ENCODE measurements at places on chromosomes 6 and 20.

- no peak for DNase-seq
Observed at GRCh38 chr6:72977114-72977513, 248.2 kb downstream of the KHDC1L start.

DNA sequence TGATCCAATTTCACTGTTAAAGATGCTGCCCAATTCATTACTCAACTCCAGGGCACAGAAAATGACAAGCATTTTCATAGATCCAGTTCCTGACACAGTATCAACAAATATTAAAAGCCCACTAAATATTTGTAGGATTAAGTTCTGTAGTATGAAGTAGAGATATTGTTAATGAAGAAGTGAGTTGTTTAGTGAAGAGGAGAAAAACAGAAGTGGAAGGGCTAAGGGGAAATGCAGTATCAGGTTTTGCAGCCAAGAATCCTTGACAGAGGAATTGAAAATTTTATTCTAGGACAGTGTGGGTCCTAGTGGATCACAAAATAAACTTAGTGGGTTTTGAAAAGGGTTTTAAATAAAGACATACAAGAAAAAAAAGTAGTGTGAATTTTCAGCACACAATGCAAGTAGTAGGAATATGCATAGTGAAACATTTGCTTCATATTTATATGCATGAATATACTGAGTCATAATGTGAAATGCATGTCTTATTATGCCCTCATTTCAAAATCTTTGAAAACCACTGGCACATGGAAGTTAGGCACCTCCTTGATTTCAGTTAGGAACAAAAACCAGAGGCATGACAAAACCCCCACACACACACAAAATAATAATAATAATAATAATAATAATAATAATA lies 338.6 kb downstream of the KHDRBS2 start:
- DNase-seq = no peak

GRCh38 chr6:92911301-92911700 lies 508.1 kb downstream of the EPHA7 start:
- DNase-seq = no peak

- DNase-seq = no peak
Observed at GRCh38 chr6:144721232-144721631, 436.1 kb downstream of the UTRN start.

DNA sequence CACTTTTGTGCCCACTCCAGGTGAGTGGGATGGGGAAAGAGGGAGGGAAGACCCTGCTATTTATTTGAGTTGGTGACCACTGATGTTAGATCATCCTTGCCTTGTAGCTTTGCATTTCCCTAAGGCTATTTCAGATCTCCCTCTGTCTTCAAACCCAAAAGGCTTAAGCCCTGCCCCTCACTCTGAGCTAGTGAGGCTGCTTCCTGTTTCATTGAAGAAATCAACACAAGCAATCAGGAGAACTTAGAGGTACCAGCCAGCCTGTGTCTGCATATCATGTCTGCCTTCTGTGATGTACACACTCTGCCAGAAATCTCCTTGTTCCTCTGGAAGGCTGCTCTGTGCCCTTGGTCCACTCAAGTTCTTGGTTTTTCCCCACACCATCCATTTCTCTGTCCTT lies 135.3 kb downstream of the ARID1B start:
- DNase-seq = no peak

- DNase-seq = no peak
Observed at GRCh38 chr6:44497807-44498206, 110.3 kb downstream of the CDC5L start.

DNA sequence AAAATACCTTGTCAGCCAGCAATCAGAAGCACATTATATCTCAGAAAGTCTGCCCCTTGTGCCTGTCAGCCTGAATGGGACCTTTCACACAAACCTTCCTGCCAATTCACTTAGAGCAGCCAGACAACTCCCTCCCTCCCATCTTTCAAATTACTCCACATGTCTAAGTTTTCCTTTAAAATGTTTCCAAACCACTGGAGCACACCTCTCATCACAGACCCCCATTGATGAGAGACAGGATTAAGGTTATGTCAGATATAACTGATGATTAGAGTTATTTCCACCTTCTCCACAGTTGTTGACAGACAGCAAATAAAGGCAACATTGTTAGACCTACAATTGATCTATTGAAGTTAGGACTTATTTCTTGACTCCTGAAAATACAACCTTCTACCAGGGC lies 408.4 kb downstream of the PLCB1 start:
- DNase-seq = no peak

- DNase-seq = no peak
Observed at GRCh38 chr20:62409086-62409853, 2.2 kb upstream of the CABLES2 start.

DNA sequence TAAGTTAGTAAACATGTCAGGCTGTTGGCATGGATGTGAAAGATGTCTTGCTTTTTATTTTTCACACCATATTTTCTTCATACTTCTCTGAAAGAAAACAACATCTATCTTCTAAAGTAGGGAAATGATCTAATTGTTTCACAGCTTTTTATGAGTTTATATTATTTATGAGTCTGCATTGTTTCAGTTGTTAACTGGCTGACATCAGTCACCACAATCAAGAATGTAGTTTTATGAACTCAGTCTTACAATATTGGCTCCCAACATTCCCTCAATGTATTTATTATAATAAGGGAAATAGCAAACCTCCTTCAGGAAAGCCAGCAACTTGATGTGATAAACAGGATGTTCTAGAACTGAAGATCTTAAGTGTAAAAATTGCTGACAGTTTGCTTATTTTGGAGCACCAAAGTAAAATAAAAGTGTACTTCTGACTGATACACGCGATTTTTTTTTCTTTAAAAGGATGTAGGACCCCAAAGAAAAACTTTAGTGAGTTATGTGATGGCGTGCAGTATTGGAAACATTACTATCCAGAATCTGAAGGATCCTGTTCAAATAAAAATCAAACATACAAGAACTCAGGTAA lies 106.0 kb downstream of the ADGRG6 start:
- no peak for DNase-seq

- DNase-seq = no peak
Observed at GRCh38 chr6:147081076-147081609, 123.1 kb upstream of the STXBP5 start.

- DNase-seq = no peak
Observed at GRCh38 chr6:75283907-75284631, 523 bp downstream of the TMEM30A start.

- no peak for DNase-seq
Observed at GRCh38 chr6:37982317-37982716, 162.8 kb downstream of the ZFAND3 start.

DNA sequence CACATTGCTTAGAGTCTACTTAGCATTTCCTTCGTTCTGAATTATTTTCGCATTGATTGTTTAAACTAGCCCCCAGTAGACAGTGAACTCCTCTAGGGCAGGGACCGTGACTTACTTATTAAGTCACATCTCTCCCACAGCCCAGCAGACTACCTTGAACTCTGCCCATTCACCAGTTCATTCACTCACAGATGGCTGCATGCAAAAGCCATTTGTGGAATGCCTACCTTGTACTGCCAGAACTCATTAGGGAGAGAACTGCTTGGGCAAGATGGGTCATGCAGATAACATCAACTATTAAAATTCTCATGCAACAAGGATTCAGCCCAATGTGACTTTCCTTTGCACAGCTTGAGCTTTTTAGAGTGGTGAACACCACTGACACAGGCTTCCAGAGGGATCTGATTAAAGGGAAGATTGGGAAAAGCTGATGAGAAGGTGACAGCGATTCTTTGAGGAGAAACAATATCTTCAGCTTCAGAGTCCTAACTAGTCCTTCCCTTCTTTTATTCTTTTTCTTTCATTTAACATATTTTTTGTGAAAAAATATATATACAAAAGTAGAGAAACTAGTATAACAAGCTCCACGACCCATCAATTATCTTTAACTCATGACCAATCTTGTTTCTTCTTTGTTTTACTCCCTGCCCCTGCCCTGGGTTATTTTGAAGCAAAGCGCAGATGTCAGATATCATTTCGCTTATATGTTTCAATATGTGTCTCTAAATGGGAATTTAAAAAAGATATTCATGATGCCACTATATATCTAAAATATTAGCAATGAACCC lies 273.9 kb downstream of the CDC5L start:
- no peak for DNase-seq

GRCh38 chr6:70281923-70282311 lies 21.0 kb downstream of the COL9A1 start:
- no peak for DNase-seq

DNA sequence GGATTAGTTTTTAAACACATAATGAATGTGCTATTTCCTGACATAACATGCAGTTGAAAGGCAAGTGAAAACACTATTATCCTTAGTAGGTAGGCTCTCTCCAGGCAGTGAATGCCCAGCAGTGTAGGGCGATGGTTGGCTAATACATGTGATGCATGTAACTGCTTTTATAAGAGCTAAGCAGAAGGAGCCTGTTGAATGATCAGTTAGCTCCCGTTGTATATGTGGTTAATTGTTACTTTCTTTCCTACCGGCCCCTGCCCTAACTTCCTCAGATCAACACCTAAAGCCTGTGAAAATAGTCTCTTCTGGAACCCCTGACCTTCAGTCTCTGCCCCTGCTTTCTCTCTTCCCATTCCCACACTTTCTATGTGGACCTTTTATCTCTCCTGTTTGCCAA lies 10.5 kb downstream of the SOX4 start:
- no peak for DNase-seq

DNA sequence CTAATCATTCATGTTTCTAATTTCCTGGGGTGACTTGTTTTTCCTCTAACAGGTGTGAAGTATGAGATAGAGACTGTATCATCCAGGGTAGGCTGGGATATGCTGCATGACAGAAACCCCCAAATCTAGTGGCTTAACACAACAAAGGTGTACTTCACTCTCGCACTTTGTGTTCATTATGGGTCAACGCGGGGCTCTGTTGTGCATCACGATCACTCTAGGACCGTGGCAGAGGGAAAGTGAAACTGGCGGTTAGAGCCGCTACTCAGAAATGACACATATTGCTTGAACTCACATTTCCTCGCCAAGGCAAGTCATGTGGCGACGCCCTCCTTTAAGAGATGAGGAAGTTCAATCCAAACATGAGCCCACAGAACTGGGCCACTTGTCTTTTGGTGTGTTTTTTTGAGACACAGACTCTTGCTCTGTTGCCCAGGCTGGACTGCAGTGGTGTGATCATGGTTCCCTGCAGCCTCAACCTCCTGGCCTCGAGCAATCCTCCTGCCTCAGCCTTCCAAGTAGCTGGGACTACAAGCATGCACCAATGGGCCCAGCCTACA lies 41.3 kb downstream of the PCNA start:
- peak; percentile 70 for DNase-seq

DNA sequence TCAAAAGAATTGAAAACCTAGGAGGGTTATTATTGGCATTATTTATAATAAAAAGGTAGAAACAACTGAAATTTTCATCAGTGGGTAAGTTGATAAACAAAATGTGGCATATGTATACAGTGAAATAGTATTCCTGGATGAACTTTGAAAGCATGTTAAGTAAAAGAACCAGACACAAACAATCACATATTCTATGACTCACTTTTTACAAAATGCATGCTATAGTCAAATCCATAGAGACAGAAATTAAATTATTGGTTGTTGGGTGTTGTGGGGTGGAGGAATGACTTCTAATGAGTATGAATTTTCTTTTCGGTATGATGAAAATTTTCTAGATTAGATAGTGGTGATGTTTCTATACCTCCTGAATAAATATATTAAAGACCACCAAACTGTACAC lies 94.6 kb downstream of the LRRC1 start:
- no peak for DNase-seq

GRCh38 chr6:92109256-92109655 lies 1310.1 kb downstream of the EPHA7 start:
- no peak for DNase-seq

- DNase-seq = no peak
Observed at GRCh38 chr6:23522792-23523547, 603.0 kb upstream of the NRSN1 start.

GRCh38 chr20:49846206-49846807 lies 33.7 kb downstream of the SLC9A8 start:
- peak; percentile 79 for DNase-seq

- DNase-seq = no peak
Observed at GRCh38 chr6:167150941-167151549, 6.7 kb downstream of the GPR31 start.

DNA sequence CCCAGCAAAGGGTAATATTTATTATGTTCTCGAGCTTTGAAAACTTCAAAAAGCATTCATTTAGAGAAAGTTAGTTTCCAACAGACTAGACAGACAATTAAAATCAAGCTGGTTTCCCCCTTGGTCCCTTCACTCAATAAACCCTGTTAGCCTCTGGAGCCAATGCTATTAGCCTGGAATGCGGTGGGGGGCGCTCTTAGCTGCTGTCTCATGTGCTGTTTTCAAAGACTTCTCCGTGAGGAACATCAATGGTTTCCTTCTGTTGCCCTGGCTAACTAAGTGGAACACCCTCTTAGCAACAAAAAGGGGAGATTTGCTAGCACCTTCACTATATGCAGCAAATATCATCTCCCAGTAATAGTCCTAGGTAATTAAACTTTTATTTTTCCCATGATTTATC lies 86.4 kb downstream of the LY86 start:
- no peak for DNase-seq

DNA sequence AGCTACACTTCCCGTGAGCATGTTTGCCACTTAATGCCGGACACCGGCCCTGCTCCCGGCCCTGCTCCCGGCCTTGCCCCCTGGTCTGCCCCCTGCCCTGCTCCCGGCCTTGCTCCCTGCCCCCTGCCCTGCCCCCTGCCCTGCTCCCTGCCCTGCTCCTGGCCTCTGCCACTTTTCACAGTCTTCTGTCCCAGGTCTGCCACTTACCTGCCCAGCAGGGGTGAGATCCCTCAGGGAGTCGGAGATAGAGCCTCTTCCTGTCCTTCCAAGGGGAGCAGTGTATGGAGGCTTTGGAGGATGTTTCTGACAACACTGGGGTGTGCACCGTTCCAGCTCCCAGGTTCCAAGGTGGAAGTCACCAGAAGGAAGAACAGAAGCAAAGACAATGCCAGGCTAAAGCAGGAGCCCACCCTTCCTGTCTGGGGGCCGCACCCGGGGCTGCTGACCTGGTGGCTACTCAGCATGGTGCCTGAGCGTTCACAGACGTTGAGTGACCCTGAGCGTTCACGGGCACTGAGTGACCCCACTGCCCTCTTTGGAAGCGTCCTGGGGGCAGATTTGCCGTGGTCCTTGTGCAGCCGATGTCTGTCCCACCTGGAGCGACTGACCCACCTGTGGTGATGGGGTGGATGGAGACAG lies 199.8 kb downstream of the DLL1 start:
- no peak for DNase-seq

GRCh38 chr20:46190478-46191167 lies 72.5 kb downstream of the CD40 start:
- no peak for DNase-seq

GRCh38 chr6:46024124-46024769 lies 8.6 kb upstream of the CLIC5 start:
- no peak for DNase-seq

DNA sequence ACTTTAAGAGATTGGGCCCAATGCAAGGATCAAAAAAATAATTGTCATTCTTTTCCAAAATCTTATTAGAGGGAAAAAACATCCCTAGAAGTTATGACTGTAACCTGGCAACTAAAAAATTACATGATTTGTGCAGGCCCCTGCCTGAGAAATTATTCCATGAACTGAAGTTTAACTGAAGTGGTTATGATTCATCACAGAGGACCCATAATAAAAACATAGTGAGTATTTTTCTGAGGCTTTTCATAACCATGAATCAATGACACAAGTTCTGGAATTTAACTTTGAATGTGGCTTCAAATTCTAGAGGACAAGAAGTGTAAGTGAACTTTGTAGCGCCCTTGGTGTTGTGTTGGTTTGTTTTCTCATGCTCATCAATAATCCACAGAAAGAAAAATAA lies 31.1 kb upstream of the CARMIL1 start:
- DNase-seq = no peak

GRCh38 chr6:159107451-159108260 lies 61.5 kb upstream of the FNDC1 start:
- DNase-seq = peak; percentile 9

All from hematopoietic multipotent progenitor cell treated with erythropoietin and hydrocortisone succinate and interleukin-3 and kit ligand, for 17 days (in vitro differentiated cells).